ENCODE measurements at places on chromosomes 2 and 18.
A peak's percentile ranks its signal among the peaks of the same experiment; 100 is the strongest.

GRCh38 chr2:160279813-160280465 lies 79.9 kb upstream of the ITGB6 start:
- no peak for DNase-seq

- DNase-seq, result no peak
These were observed 26.6 kb downstream of the TMEM18 start for GRCh38 chr2:650343-651310.

DNA sequence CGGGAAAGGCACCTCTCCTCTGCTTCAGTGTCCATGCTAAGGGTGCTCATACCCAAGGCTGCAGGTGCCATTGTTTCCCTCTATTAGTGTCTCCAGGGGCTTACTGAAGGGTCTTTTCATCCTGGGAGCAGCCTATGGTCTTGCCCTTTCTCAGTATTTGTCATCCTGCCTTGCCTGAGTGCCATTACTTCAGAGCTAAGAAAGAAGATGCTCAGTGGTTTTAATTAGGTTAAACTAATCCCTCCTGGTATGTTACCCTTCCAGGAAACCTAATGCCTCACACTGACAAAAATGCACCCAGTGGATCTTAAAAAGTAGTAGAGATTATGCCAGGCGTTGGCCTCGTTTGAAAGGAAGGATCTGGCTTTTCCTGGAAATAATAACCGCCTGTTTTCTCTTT lies 151.4 kb downstream of the LRRTM1 start:
- DNase-seq, result no peak

- DNase-seq, result no peak
These were observed 13.4 kb upstream of the NMI start for GRCh38 chr2:151302879-151303278.

GRCh38 chr2:240822280-240822847 lies 2.3 kb upstream of the KIF1A start:
- no peak for DNase-seq

DNA sequence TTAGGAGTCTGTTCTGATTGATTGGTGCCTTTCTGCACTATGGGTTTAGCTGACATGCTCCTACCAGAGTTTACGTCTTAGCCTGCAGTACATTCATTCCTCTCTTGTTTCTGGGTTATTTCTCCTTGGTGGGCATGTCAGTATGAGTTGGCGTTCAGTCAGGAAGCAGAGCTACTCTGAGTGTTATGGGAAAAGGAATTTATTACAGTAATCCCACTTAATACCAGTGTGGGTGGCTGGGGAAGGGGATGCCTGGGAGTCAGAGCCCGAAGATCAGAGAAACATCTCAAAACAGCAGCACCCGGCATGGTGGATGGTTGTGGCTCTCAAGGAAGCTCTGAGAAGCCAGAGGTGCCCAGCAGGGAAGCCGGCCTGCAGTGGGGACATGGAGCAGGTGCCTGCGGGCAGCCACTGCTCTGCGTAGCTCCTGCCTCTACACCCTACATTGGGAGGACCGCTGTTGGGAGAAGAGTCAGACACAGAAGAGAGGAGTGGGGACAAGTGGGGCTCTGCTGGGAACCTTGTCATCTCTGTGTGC lies 48.9 kb downstream of the RAB31 start:
- no peak for DNase-seq

- DNase-seq, result peak; percentile 77
These were observed 532 bp upstream of the YES1 start for GRCh38 chr18:812376-813171.

- no peak for DNase-seq
These were observed 66.8 kb upstream of the FOSL2 start for GRCh38 chr2:28325567-28326468.

DNA sequence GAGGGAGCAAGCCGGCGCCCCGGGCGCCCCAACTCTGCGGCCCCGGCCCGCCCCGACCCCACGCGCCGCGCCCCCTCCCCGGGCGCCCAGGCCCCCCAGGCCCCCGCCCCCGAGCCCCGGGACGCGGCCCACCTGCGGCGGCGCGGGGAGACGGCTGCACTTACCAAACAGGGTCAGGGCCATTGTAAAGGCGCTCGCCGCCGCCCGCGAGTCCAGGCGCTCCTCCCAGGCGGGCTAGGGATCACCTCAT lies 526 bp downstream of the CHN1 start:
- no peak for DNase-seq

DNA sequence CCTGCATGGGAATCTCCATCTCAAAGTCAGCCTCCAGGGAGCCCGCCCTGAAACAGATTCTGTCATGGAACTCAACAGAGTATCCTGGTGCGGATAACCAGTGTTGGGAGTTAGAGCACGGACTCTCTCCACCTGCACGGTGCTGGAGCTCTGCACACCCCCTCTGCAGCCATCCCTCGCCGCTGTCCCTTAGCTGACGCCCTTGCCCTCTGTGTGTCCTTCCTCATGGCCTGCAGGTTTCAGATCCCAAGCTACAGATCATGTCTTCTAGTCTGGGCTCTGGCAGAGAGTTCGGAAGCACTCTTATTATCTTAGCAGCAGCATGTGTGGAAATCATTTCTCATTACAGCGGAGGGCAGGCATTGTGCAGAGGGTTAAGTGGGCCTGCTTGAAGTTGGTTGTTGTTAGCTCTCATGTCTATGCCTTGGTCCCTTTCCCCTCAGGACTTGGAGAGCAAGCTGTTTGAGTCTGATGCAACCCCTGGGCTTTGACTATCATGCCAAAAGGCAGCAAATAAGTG lies 26.0 kb downstream of the TMEM127 start:
- no peak for DNase-seq

- DNase-seq, result no peak
These were observed 70.1 kb downstream of the LDLRAD4 start for GRCh38 chr18:13288509-13289133.

DNA sequence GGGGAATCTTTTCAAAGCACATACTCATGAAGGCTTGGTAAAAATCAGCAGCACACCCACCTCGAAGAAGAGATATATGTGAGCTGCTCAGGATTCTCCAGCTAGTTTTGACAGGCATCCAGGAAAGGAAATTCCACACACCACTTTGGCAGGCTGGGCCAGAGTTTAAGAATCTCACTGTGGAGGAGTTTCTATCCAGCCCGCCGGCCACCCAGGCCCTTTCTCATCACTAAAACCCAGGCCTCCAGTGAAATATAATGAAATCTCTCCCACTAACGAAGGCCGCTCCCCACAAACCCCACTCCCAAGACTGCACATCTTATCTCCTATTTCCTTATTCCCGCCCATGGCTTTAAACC lies 202.0 kb downstream of the GLI2 start:
- no peak for DNase-seq

GRCh38 chr2:126272401-126272800 lies 383.6 kb upstream of the GYPC start:
- DNase-seq, result no peak

GRCh38 chr2:52396836-52397235 lies 1364.9 kb upstream of the NRXN1 start:
- no peak for DNase-seq

DNA sequence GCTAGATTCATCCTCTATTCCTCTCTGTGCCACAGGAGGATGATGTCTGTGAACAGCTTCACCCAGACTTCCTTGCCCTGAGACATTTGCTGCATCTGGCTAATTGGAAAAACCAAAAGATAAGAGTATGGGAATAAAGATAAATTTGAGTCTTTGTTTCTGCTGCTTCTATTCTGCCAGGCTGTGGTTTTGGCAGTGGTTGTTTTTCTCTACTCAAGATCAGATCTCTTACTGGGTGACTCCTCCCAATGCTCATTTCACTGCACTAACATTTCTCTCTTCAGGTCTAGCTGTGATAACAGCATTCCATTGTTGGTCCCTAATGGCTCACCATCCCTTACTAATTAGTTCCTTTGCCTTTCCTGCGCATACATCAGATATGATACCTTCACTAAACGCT lies 89.5 kb downstream of the CALCRL start:
- no peak for DNase-seq

DNA sequence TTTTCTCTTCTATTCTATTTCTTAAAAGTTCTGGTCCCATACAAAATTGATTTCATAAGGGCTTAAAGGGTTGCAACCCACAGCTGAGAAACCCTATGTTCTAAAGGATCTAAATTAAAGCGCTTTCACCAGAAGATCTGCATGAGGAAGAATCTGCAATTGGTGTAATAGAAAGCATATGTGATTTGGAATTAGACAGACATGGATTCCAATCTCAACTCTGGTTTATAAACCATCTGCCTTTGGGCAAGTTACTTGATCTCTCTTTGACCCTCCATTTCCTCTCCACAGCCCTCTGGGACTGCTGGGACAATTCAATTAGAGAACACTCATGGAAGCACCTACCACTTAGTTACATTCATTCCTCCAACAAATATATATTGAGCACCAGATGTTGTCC lies 178.7 kb downstream of the ANTXR1 start:
- DNase-seq, result no peak

GRCh38 chr2:129798301-129798581 lies 181.2 kb upstream of the RAB6C start:
- DNase-seq, result no peak

DNA sequence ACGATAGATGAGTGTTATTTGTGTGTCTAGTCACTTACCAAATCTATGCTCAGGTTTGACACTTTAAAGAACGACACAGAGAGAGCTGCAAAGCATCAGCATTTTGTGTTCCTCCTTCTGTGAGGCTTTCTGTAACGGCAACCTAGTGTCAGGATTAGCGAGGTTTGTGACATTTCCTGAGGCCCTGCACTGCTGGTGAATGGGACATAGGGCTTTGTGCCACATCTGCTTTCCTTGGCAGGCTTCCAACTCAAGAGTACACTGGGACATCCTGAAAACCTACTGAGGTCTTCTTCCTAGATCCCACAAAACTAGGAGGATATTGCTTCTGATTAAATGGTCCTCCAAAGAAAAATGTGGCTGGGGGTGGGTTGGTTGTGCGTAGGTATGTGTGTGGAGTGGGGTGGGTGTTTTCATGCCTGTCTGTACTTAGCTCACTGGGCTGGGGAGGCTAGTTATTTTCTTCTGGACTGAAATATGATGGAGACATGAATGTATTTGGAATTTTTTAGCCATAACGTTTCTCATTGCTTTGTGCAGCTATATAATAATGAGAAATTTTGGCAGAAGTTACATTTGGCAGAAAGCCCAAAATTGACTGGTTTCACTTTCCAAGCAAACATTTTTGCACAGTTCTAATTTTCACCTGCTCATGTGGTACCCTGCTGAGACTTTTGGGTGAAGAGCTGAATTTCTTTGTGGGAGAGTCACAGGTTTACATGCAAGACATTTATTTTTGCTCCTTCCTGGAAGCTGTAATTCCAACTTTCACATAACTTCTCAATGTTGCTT lies 308.4 kb downstream of the XIRP2 start:
- DNase-seq, result no peak

DNA sequence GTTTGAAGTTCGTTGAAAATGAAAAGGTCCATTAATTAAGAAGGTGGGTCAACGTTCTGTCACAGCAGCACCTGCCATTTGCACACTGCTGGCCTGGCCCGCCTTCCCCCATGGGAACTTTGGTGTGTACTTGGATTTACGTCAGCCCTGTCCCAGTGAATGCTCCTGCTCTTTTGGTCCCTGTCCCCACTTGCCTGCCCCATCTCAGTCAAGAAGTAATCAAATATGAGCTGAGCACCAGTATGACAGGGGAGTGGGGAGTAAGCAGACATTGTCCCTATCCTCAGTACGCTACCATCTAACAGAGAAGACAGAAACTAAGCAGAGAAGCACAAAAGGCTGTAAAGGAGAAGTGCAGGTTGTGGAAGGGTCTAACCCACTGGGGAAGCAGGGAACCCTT lies 65.1 kb downstream of the SLC4A3 start:
- no peak for DNase-seq

DNA sequence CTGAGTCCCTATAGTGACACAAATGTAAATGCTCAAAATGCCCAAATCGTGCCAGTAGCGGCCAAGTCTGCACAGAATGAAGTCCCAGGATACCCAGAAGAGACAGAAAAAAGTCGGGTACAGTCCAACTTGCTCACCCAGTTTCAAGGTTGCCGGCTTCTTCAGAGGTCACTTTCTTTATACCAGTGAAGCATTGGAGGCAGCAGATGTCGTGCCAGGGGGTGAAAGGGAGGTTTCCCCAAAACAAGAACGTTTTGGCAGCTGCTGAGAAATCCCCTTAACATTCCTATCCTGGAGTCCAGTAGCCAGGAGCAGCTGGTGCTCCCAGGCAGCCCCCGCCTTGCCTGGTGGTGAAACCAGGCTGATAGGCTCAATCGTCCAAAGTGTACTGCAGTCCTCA lies 58.1 kb upstream of the MCFD2 start:
- DNase-seq, result no peak

DNA sequence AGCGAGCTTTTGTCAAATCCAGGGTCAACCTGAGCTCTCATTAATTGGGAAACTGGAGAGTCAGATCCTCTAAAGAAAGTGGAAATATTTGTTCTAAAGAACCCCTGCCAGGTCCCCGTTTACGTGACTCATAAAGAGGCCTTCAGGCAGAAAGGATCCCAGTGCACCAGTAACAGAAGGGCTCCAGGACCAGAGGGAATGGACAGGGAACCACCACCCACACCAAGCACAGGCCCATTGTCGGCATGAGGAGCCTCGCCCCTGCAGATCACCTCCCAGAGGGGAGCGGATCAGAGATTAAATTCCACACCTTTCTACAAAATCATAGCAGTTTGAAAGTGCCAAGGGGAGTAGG lies 16.4 kb upstream of the C1QL2 start:
- no peak for DNase-seq

GRCh38 chr18:37465958-37466357 lies 99.6 kb downstream of the CELF4 start:
- no peak for DNase-seq

DNA sequence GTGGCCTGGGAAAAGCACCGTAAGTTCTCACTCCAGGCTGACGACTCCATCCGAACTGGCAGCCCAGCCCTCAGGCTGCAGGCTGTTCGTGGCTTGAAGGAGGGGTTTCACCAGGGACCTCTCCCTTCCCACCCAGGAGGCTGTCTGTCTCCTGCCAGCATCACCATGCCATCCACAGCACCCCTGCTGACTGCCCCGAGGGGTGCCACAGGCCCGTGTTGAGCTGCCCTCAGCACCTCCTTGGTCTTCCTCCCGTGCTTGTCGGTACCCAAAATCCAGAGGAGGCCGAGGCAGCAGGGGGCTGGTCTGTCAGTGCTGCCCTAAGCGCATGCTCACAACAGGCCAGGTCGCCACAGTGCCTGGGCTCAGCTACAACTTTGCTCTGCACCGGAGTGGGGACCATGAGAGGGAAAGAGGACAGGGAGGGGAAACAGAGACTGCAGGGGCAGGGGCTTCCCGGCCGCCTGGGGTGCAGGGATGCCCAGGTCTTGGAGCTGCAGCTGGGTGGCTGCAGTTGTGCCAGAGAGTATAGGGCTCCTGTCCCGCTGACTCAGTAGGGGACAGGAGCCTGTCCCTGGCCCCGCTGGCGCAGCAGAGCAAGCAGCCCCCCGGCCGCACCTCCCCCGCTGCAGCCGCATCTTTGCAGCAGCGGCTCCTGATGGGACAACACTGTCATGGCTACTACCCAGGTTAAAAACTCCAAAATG lies 963.7 kb upstream of the CRIM1 start:
- DNase-seq, result no peak

DNA sequence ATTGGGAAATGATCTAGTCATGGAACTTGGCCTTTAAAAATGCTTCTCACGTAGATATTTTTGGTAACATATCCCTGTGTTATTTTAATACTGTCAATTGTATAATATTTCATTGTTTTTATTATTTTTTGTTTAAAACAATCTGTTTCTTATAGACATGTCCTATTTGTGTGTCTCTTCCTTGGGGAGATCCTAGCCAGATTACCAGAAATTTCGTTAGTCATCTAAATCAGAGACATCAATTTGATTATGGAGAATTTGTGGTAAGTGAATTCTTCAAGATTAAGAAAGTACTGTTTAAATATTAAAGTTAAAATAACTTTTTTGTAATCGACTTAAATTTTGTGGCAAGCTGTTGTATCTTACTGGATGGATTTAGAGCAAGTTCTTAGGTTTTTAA lies 34.9 kb downstream of the RNF138 start:
- no peak for DNase-seq

- no peak for DNase-seq
These were observed 65.7 kb upstream of the DAPL1 start for GRCh38 chr2:158729451-158729850.

Measured in cortex of kidney (tissue), 1 donor.